ENCODE measurements at places on chromosomes 3 and 15.
A peak's percentile ranks its signal among the peaks of the same experiment; 100 is the strongest.

- H3K27ac ChIP-seq, result no peak overlapping the region
- DNase-seq, result no peak
- no peak overlapping the region for H3K4me3 ChIP-seq
- H3K27me3 ChIP-seq, result no peaks in the 10 kb centered on the region
- peaks cover 15% of the 10 kb centered on the region for H3K4me1 ChIP-seq
Observed at GRCh38 chr15:57286446-57287122, 89.7 kb upstream of the CGNL1 start.

DNA sequence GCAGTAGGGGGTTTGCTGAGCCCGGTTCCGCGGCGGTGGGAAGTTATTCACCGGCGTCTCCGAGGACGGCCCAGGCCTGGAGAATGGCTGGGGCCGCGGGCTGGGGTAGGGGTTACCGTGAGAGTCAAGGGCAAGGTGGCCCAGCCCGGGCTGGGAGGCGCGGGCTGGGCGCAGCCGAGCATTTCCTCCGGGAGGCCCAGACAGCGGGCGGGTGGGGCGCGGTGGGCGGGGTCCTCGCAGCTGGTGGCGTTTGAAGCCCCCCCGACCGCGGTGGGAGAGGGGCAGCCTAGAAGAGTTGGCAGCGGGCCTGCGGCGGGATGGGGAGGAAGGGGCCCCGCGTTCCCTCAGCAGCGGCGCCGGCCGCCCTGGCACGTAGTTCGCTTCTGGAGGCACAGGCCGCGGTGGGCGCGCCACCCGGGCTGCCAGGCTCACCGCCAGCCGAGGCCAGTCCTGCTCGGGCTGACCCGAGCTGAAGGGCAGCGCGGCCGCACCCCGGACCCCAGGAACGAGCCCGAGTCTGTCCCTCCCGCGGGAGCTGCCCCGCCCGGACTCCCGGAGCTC is 960 bp upstream of the KLF13 start:
- peak overlapping the region; percentile 93 for H3K27ac ChIP-seq
- H3K4me3 ChIP-seq, result peak overlapping the region; percentile 79
- peak; percentile 92 for DNase-seq

DNA sequence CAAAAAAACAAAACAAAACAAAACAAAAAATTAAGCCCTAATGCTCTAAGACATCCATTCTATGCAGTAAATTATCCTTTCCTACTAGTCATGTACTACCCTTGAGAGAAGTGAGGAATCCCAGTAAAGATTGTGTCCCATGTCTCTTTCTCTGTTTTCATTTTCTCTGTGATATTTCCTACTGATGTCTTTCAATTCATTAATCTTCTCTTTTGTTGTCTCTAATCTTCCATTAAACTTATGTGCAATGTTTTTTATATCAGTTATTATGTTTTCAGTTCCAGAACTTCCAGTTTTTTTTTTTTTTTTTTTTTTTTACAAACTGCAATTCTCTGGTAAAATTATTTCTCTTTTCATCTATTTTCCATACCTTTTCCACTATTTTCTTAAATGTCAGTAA is 44.1 kb upstream of the SLC12A8 start:
- H3K4me1 ChIP-seq, result peaks cover 4% of the 10 kb centered on the region
- peaks cover 2% of the 10 kb centered on the region for H3K36me3 ChIP-seq
- no peaks in the 10 kb centered on the region for H3K27me3 ChIP-seq
- no peak for DNase-seq
- H3K4me3 ChIP-seq, result no peak overlapping the region

DNA sequence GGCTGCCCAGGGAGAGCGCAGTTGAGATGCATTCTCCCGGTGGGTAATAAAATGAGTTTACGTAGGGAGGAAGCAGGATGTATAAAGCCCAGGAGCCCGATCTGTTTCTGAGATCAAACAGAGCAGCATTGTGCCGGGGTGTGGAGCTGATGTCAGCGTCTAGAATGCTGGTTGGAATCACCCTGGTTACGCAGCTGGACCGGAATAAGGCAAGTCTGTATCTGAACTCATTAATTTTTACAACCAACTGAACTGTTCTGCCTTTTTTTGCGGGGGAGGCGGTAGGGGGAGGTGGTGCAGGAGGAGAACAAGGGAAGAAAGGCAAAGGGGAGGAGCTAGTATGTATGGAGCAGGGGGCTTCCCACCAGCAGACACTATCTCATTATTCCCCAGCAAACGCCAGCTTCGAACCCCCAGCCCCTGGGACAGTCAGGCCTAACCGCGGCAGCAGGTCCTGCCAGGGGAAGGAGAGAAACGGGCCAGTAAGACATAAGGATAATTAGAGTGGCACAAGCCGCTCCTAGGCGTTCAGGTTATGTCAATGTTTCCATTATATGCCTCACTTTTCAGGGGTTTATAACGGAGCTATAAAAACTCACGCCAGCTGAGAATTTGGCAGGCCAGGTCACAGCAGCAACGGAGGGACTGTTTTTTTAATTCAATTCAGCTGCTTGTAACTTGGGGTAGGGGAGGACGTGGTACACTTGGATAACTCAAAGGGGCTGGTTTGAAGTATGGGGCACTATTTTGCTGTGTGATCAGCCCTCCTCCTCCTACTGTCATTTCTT is 175.3 kb upstream of the HES1 start:
- no peak for DNase-seq
- H3K4me1 ChIP-seq, result no peaks in the 10 kb centered on the region
- peaks cover 69% of the 10 kb centered on the region for H3K27me3 ChIP-seq
- no peak overlapping the region for H3K4me3 ChIP-seq

GRCh38 chr3:134601539-134602439 is 49.0 kb downstream of the KY start:
- peaks cover 27% of the 10 kb centered on the region for H3K4me1 ChIP-seq
- H3K27me3 ChIP-seq, result no peaks in the 10 kb centered on the region
- H3K4me3 ChIP-seq, result no peak overlapping the region
- no peak overlapping the region for H3K27ac ChIP-seq
- H3K36me3 ChIP-seq, result no peaks in the 10 kb centered on the region

GRCh38 chr15:67955252-67955651 is 98.9 kb upstream of the PIAS1 start:
- DNase-seq, result peak; percentile 58
- H3K27me3 ChIP-seq, result no peaks in the 10 kb centered on the region
- H3K36me3 ChIP-seq, result no peaks in the 10 kb centered on the region
- H3K27ac ChIP-seq, result no peak overlapping the region
- no peaks in the 10 kb centered on the region for H3K4me1 ChIP-seq

- H3K27ac ChIP-seq, result no peak overlapping the region
- H3K4me3 ChIP-seq, result no peak overlapping the region
- no peaks in the 10 kb centered on the region for H3K36me3 ChIP-seq
- DNase-seq, result no peak
- H3K27me3 ChIP-seq, result no peaks in the 10 kb centered on the region
Observed at GRCh38 chr15:66658044-66658443, 44.0 kb upstream of the SMAD6 start.

DNA sequence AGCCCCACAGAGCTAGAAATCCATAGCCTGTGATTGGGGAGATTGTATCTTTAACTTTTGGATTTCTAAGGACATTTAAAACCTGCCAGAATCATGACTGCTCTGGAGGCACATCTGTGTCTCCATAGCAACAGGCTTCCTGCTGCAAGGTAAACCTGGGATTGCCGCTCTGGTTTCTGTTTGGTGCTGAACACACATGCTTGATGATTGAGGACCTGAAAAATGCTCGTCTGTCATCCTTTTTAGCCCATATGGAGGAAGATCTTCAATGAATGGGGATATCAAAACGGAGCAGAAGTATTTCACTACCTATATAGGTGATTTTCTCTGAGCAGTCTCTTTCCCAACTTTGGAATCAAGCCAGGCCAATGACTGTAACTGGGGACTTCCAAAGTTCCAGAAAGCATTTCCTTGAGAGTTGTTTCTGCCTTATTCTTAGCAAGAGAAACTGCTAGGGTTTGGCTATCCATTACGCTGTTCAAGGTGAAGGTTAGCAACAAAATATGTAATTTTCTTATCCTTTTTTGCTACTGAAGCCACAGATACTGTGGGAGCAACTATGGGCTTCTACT is 96.5 kb upstream of the TNIK start:
- no peak for DNase-seq
- no peaks in the 10 kb centered on the region for H3K27me3 ChIP-seq
- H3K4me3 ChIP-seq, result no peak overlapping the region
- peaks cover 5% of the 10 kb centered on the region for H3K4me1 ChIP-seq

- H3K27me3 ChIP-seq, result no peaks in the 10 kb centered on the region
- H3K27ac ChIP-seq, result no peak overlapping the region
- DNase-seq, result no peak
Observed at GRCh38 chr3:81874738-81875137, 113.3 kb upstream of the GBE1 start.

GRCh38 chr15:76803049-76803571 is 102.0 kb downstream of the SCAPER start:
- H3K27me3 ChIP-seq, result no peaks in the 10 kb centered on the region
- DNase-seq, result no peak
- H3K4me1 ChIP-seq, result no peaks in the 10 kb centered on the region
- H3K36me3 ChIP-seq, result peaks cover 23% of the 10 kb centered on the region
- H3K27ac ChIP-seq, result no peak overlapping the region
- no peak overlapping the region for H3K4me3 ChIP-seq

GRCh38 chr3:146594843-146595482 is 10.2 kb downstream of the PLSCR5 start:
- no peaks in the 10 kb centered on the region for H3K27me3 ChIP-seq
- no peaks in the 10 kb centered on the region for H3K4me1 ChIP-seq
- H3K36me3 ChIP-seq, result no peaks in the 10 kb centered on the region
- peak; percentile 14 for DNase-seq

- no peaks in the 10 kb centered on the region for H3K4me1 ChIP-seq
- no peaks in the 10 kb centered on the region for H3K36me3 ChIP-seq
- no peak overlapping the region for H3K4me3 ChIP-seq
- H3K27ac ChIP-seq, result no peak overlapping the region
- H3K27me3 ChIP-seq, result no peaks in the 10 kb centered on the region
Observed at GRCh38 chr15:100860829-100861510, 18.7 kb upstream of the ALDH1A3 start.

- no peaks in the 10 kb centered on the region for H3K4me1 ChIP-seq
- no peak for DNase-seq
- H3K27ac ChIP-seq, result no peak overlapping the region
- H3K36me3 ChIP-seq, result no peaks in the 10 kb centered on the region
Observed at GRCh38 chr15:85178308-85178707, 196.7 kb downstream of the PDE8A start.

GRCh38 chr15:98230975-98231374 is 270.5 kb downstream of the ARRDC4 start:
- no peaks in the 10 kb centered on the region for H3K27me3 ChIP-seq
- no peaks in the 10 kb centered on the region for H3K36me3 ChIP-seq
- H3K4me1 ChIP-seq, result no peaks in the 10 kb centered on the region
- no peak overlapping the region for H3K27ac ChIP-seq
- H3K4me3 ChIP-seq, result no peak overlapping the region

DNA sequence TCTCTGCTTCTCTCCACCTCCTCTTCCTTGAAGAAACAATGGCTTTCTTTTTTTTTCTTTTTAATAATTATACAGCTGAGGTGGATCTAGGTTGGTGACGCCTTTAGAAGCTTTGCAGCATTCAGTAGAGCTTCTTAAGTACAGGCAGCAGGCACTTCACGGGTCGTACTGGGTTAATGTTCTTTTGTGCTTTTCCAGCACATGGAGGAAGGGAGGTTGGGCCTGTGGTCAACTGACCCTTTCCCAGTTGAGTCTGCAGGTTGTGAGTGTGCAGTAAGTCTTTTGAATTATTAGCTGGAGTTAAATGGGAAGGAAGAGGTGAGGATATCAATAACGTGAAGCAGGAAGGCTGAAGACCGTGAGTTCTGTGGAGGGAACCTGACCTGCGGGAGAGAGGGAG is 7.0 kb downstream of the TRAK1 start:
- no peaks in the 10 kb centered on the region for H3K27me3 ChIP-seq
- peaks cover 10% of the 10 kb centered on the region for H3K36me3 ChIP-seq
- no peak for DNase-seq
- H3K4me1 ChIP-seq, result peaks cover 29% of the 10 kb centered on the region
- no peak overlapping the region for H3K4me3 ChIP-seq

DNA sequence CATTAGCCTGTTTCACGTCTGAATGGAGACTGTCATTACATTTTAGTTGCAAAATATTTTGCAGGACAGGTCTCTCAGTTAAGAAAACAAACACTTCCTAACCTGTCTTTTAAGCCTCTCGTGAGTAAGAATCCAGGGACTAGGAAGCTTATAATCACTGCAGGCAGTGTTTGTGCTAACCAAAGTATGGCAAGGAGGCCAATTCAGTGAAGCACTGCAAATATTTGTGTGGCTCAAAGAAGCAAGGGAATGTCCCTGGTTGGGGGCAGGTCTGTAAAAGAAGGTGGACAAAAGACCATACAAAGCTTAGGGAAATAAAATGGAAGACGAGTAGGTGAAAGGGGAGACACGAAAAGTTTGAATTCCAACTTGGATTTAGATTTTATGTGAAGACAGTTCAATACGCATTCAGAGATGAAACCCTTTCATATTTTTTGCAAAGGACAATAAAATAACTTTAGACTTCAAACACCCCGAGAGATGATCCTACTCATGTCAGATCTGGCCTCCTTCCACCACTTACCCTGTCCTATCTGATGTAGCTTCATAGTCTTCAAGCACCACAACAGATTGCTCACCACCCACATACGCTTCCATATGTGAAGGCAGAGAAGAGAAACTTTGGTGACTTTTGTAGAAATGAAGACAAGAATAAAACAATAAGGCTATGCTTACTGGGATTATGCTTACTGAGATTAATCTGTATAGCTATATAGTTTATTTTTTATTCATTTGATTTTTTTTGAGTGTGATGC is 240.9 kb downstream of the TUSC7 start:
- peaks cover 2% of the 10 kb centered on the region for H3K27me3 ChIP-seq
- no peak overlapping the region for H3K4me3 ChIP-seq
- DNase-seq, result no peak
- no peaks in the 10 kb centered on the region for H3K36me3 ChIP-seq

- H3K36me3 ChIP-seq, result no peaks in the 10 kb centered on the region
- DNase-seq, result no peak
- no peaks in the 10 kb centered on the region for H3K4me1 ChIP-seq
- H3K27ac ChIP-seq, result no peak overlapping the region
- H3K27me3 ChIP-seq, result peaks cover 15% of the 10 kb centered on the region
Observed at GRCh38 chr15:80246425-80246894, 5.6 kb downstream of the CTXND1 start.

DNA sequence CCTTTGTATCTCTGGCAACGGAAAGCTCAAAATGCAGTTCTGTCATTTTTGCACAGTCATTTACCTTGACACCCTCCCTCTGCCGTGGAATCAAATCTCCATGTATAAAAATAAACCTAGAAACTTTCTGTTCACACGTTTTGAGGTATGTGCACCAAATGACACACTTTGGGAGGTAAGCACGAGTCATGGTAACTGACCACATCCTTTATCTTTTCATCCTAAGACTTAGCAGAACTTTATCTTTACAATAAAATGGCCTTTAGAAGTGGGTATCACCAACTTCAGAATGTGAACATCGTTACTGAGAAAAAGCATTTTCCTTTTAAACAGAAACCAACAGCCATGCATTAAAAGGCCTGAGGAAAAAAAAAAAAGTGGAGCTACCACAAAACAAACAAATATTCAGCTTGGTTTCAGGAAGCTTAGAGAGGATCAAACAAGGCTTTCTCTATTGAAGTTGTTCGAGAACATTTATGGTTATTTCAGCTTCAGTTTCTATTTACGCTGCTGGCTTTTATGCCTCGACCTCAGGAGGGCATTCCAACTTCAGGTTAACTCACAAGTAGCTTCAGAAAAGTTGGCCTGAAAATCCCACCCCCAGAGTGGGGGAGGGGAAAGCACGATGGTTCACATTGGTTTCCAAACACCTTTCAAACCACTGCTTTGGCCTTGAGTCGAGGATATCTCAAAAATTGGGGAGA is 171.1 kb upstream of the ICE2 start:
- H3K36me3 ChIP-seq, result no peaks in the 10 kb centered on the region
- no peaks in the 10 kb centered on the region for H3K4me1 ChIP-seq
- no peak for DNase-seq
- H3K4me3 ChIP-seq, result no peak overlapping the region
- no peak overlapping the region for H3K27ac ChIP-seq
